PC-3 (cell line): ENCODE measurements at places on chromosomes 16 and 17.

DNA sequence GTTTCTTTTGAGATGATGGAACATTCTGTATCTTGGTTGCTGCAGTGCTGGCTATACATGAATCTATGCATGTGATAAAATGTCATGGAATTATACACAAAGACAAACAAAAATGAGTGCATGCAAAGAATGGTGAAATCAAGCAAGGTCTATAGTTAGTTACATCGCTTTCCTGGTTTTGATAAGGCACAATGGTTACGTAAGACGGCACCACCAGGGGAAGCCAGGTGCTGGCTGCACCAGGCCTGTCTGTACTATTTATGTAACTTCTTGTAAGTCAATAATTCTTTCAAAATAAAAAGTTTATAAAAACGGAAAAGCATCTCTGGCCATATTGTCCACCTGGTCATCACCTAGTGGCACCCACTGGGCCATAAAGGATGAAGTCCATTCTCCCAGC lies 46.5 kb downstream of the ARHGAP27 start:
- DNase-seq: no peak

DNA sequence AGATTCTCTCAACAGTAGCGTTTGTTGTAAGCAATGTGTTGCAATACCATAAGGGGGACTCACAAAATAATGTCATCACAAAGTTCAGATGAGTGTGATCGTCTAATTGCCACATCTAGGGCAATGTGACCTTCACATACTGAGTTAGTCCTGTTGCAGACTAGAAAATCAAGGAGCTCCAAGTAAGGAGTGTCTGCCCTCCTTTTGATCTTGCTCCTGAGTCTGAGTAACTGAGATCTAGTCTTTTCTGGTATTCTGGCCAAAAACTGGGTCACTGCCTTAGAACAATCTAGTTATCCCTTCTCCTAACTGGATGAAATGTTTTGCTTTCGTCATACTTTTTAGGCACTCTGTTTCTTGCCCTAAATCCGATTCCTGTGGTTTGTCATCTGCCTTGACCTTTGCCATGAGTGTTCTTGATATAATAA lies 712.1 kb downstream of the CDH11 start:
- DNase-seq: no peak

- no peak for DNase-seq
Observed at GRCh38 chr16:85193115-85193493, 80.8 kb upstream of the CIBAR2 start.

GRCh38 chr16:51267681-51268080 lies 116.6 kb upstream of the SALL1 start:
- no peak for DNase-seq

GRCh38 chr16:3873482-3874173 lies 6.9 kb downstream of the CREBBP start:
- DNase-seq: no peak

- DNase-seq: peak; percentile 3
Observed at GRCh38 chr16:75733305-75734211, 7.3 kb upstream of the CPHXL start.

DNA sequence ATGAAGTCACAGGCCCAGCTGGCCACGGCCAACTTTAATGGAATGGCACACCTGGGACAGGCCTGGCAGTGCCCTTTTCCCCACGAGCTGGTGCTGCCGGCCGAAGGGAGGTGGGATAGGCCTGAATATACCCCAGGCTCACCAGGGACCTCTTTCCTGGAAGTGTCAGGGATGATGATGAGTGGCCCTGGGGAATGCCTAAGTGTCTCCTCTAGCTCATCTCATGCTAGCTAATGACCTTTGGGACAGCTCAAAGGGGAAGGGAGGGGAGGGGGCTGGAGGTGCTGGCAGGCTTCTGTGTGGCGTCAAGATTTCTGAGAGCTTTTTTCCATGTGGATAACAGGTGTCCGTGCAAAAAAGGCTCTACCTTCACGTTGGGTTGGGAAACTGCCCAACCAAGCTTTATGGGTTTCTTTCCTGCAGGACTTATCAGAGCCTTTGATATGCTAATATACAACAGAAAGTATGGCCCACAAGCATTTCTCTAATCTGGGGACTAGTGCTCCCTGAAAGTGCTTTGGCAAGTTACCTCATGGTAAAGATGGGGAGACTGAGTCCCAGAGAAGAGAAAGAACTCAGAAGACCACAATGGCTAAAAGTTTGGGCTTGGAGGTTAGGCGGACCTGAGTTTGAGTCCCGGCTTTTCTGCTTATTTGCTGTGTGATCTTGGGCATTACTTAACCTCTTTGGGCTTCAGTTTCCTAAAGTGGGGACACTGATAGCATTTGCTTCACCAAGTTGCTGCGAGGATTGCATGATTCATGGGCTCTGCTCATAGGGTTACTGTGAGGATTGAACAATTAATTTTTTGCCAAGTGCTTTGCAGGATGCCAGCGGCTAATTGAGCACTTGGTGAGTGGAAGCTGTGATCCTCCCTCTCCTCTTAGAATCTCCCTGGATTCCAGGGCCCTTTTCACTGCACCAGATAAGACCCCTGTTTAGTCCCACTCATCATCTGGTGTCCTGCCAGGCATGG lies 14.0 kb downstream of the ADGRG1 start:
- no peak for DNase-seq

DNA sequence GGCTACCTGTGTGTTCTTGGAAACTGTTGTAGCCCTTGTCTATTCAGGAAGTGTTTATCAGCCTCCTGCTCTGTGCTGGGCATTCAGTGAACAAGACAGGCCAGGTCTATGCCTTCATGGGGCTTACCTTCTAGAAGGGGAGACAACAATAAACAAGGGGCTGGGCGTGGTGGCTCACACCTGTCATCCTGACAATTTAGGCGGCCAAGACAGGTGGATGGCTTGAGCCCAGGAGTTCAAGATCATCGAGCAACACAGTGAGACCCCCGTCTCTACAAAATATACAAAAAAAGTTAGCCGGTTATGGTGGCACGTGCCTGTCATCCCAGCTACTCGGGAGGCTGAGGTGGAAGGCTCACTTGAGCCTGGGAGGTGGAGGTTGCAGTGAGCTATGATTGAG lies 5.5 kb upstream of the GSG1L start:
- DNase-seq: no peak

DNA sequence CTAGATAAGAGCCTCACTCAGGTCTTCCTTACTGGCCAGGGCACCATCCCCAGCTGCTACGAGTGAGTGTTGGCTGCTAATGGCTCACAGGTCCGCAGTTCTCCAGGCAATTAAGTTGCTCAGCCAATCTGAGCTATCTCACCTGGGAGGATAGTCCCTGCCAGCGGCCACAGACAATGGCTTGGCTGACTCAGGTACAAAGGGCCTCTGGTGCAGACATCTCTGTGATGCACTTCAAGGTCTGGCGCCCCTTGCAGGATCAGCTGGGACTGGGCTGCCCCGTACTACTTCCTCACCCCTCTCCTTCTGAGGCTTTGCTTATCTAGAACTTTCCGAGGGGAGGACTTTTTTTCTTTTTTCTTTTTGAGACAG lies 49.2 kb upstream of the EMP2 start:
- DNase-seq: peak; percentile 3

GRCh38 chr17:19800571-19800970 lies 52.5 kb upstream of the ALDH3A1 start:
- DNase-seq: no peak

DNA sequence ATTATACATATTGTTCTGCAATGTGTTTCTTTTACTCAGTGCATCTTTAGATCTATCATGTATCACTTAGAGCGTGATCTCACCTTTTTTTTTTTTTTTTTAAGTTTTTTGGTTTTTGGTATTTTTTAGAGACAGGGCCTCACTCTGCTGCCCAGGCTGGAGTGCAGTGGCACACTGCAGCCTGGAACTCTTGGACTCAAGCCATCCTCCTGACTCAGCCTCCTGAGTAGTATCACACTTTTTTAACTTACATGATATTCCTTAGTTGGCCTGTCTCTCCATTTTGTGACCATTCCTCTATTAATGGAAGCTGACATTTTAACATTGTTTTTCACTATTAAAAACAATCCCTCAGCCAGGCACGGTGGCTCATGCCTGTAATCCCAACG lies 4.7 kb upstream of the MPO start:
- peak; percentile 34 for DNase-seq

- DNase-seq: no peak
Observed at GRCh38 chr16:50681021-50681885, at the start of gene SNX20. TSS of gene SNX20 (minus strand) at chr16:50681312. CDS start at chr16:50677526, 3,786 bp downstream.

DNA sequence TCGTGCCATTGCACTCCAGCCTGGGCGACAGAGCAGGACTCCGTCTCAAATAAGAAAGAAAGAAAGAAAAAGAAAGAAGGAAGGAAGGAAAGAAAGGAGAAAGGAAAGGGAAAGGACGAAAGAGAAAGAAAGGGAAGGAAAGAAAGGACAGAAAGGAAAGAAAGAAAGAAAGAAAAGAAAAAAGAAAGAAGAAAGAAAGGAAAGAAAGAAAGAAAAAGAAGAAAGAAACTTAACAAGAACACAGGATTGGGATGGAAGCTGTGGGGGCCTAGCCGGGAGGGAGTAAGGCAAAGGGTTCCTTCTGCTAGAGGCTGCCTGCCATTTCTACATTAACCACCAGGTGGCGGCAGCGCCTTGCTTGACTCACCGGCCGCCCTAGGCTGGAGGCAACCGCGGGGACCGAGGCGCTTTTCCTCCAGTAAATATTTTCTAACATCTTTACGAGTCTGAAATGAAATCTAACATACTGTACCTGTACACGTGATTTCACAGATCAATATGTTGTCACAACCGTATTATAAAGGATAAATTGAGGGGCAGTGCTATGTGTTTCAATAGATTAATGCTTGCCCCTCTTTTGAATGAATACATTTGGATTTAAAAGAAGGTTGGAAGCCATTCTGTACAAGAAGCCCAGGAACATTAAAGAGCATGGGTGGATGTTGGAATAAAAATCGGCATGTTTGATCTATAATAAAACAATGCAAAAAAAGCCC lies 6.1 kb downstream of the GJD3 start:
- DNase-seq: peak; percentile 87

DNA sequence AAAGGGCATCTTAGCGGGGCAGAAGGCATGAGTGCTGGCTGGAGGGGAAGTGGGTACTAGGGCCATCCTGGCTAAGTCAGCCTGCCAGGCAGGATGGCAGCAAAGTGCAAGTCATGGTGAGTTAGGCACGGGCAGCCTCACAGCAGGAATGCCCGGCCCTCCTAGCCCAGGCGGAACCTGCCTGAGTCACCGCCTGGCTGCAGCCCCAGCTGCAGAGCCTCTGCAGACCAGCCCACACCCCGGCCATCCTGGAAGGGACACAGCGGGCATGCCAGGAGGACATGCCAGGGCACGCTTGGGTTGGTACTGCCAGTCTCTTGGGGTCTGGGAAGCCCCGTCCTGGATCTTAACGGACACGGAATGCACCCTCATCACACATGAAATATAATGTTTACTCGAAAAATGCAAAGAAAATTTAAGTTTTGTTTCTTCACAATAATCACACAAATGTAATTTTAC lies 5.0 kb upstream of the ALDH3A1 start:
- DNase-seq: peak; percentile 99

DNA sequence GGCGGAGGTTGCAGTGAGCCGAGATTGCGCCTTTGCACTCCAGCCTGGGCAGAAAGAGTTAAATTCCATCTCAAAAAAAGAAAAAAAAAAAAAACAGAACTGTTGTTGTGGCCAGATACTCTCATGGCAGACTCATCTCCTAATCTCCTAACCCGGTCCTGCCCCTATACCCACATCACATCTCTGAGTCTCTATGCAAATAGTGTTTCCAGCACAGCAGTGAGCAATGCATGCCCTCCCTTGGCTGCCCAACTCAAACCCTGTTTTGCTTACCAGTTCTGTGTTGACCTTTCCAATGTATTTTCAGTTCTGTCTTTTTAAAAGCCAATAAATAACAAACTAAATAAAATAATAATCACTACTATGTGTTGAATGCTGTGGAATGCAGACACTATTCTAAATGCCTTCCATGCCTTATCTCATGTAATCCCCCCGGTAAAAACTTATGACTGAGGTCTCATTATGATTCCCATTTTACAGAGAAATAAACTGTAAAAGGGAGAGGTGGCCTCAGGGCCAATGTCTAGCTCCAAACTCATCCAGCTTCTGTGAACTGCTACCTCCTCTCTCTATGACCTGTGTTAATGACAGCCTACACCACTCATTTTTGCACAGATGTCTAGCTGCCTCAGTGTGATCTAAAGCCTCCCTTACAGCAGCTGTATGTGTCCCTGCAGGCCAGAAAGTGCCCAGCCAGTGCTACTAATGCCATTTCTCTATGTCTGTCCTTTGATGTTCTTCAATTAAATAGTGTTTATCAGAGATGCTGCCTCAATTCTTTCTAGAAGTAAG lies 289.8 kb downstream of the HS3ST3B1 start:
- DNase-seq: no peak

- DNase-seq: no peak
Observed at GRCh38 chr16:85419503-85420408, 193.4 kb upstream of the GSE1 start.

DNA sequence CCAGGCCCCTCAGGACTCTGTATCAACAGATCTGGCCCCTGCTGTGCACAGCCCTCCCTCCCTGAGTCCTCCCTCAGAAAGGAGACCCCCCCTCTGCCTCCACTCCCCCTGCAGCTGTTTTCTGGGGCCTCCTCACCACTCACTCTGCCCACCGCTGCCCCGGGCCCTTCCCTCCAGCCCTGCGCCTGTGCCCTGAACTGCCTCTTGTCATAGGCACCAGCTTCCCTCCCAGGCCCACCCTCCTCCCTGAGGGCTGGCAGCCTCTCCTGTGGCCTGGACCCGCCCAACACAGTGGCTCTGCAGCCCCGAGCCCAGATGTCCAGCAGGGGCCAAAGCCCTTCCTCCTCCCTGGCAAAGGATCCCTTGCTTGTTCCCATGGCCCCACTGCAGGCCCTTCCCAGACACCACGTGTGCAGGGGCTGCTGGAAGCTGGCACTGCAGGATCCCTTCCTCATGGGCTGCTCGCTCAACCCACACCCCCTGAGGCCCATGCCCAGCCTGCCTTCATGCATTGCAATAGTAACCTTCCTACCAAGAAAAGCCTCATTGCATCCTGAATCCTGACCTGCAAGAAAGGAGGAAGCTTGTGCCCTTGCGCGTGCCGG lies 25.8 kb downstream of the GNPTG start:
- no peak for DNase-seq

DNA sequence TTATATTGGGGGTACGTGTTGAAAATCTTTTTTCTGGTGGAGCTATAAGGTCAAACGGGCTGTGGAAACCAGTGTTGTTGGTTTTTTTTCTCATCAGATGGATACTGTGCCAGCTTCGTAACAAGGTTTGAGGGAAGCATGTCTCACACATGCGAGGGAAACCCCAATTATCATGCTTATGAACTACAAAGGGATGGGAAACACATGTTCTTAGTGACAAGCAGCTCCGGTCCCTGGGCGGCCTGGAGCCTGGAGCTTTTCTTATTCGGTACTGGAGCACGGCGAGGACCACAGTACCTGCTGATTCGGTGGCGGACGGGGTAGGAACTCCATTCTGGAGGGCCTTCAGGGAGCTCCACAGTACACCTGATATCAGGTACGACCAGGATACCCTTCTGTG lies 12.5 kb downstream of the SLC43A2 start:
- no peak for DNase-seq

DNA sequence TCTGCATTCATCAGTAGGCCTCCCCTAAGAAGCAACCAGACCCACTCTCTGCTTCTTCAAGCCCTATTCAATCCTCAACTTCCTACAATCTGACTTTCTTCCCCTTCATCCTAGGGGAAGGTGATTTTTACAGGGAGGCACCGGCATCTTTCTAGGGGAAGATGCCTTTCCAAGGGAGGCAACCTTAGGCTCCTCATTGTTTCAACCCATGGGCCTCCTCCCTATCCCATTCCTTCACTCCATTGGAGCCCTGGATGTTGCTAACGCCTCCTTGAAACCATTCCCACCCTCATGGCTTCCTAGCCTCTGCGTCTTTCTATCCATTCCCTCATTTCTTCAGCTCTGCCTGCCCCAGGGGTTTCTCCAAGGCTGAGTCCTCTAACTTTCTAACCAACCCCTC lies 2.7 kb upstream of the CUEDC1 start:
- DNase-seq: no peak

GRCh38 chr17:43946781-43947180 lies 4.5 kb upstream of the PPY start:
- DNase-seq: no peak
